ACHN (cell line): ENCODE measurements at places on chromosomes 4 and X.
A peak's percentile ranks its signal among the peaks of the same experiment; 100 is the strongest.

GRCh38 chr4:3687538-3687937 lies 78.6 kb upstream of the ADRA2C start:
- DNase-seq, result no peak

- DNase-seq, result no peak
Observed at GRCh38 chr4:16617435-16617834, 281.0 kb downstream of the LDB2 start.

- no peak for DNase-seq
Observed at GRCh38 chrX:13923845-13924244, 105.8 kb downstream of the GEMIN8 start.

- no peak for DNase-seq
Observed at GRCh38 chr4:128916832-128917231, 107.3 kb downstream of the JADE1 start.

- peak; percentile 67 for DNase-seq
Observed at GRCh38 chrX:47619486-47620302, at the start of gene SYN1. Gene SYN1 (minus strand): TSS chrX:47619857. CDS start chrX:47619728, 129 bp downstream.

DNA sequence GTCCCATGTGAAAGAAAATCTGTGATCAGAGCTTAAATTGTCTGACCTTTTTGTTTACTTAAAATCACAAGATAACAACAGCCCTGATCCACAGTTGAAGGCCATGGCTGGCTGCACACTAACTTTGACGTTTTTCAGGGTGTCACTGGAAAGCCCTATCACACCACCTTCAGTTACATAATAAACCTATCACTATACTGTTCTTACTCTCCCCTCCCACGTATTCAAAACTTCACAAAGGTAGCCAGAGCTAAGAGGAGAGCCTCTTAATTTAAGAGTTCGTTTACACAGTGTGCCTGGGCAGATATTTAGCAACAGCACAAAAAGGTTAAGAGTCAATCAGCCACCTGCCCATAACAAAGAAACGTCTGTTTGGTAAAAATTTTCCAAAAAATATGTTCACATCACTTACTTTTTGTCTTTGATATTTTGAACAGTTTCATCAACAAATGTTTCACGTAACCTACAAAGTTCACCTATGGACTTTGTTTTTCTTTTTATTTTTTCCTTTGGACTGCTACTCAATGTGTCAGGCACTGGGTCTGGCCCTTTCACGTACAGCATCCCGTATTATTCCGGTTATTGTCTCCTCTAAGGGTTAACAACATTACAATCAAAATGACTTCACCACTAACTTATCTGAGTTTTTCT lies 25.0 kb downstream of the RFC1 start:
- no peak for DNase-seq
